Urinary bladder (tissue), 4 donors: ENCODE measurements at places on chromosomes 5 and 9.

DNA sequence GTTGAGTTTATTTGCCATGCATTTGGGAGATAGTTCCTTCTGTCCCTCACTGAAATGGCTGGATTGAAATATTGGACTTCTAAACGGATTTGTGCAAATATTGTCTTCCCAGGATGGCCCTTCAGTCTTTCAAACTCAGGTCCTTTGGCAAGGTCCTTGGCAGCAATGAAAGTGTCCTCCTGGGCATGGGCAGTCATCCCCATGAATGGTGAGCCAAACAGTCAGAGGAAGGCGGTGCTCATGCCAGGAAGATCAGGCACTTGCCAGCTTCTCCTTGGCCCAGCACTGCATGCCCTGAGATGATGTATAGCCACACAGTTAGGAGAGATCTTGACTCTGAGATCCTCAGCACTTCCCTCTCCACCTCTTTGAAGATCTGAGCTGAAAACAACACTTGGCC lies 221.4 kb upstream of the KLF4 start:
- no peak for DNase-seq

- no peak for DNase-seq
These were observed 31.9 kb downstream of the IPPK start for GRCh38 chr9:92637886-92638620.

DNA sequence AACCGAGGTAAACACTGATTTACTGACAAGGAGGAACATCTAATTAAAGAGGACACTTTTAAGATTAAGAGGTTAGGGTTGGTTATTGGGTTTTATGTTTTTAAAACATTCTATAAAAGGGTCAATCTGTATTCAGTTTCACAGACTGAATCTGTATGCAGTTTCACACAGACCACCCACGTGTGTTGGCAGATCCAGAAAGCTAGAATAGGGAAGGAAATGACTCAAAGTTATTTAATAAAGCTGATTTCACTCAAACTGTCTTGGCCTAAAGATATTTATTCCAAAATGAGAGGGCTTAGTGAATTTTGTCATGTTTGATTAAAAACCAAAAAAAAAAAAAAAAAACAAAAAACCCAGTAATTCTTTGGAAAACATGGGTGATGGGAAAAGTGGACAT lies 140.2 kb downstream of the SLC24A2 start:
- DNase-seq, result no peak

DNA sequence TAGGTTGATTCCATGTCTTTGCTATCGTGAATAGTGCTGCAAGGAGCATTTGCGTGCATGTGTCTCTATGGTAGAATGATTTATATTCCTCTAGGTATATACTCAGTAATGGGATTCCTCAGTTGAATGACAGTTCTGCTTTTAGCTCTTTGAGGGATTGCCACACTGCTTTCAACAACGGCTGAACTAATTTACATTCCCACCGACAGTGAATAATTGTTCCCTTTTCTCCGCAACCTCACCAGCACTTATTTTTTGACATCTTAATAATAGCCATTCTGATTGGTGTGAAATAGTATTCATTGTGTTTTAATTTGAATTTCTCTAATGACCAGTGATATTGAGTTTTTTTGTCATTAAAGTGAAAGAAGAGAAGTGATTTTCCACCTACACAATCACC lies 18.5 kb downstream of the IFNA5 start:
- no peak for DNase-seq

GRCh38 chr9:3629495-3629894 lies 103.7 kb upstream of the RFX3 start:
- DNase-seq, result no peak

- DNase-seq, result no peak
These were observed 164.4 kb upstream of the NR3C1 start for GRCh38 chr5:143567583-143568504.

DNA sequence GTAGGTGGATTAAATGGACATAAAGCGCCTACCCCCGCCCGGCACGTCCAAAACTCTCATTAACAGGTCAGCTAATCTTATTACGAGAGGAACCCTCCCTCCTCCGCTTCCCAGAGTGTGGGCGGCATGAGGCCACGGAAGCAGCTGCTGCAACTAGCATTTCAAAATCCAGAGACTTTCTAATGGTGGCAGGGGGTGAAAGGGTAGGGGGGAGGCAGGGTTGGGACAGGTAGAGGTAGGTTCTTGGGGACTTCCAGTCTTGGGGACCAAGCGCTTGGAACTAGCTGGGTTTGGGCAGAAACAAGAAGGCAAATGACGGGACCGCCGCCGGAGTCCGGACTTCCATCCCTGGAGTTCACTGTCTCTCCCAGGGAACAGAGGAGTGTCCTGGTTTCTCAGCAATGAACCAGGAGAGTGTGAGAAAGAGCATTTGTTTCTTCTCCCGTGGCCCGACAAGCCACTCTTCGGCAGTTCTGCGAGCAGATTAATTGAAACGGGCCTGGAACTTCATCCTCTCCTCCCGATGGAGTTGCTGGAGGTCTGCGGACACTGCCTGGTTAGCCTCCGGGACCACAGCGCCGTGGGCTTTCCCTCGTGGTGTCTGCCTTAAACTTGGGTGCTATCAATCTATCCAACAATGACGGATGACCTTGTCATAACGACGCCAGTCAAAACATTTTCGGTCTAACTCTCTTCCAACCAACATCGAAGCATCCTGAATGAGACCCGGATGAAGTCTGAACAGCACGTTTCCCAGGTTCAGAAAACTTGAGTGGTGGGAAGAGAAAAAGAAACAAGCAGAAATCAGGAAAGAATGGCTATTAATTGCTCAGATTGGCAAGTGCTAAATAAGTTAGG lies 1.6 kb upstream of the PRDM6 start:
- no peak for DNase-seq

DNA sequence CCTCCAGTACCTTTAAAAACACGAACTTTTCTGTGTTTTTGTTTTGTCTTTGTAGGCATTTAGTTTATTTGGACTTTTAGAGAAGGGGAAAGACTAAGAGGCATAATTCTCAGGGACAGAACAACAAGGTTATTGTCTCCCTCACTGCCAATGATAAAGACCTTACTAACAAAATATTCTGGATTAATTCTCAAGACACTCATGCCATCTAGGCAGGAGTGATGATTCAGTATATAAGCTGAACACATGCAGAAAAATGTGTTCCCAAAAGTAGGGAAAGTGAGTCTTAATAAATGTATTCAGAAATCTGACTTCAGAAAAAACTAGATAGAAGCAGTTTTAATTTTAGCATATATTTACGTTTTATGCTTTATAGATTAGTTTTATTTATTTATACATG lies 17.4 kb upstream of the ASPN start:
- no peak for DNase-seq

DNA sequence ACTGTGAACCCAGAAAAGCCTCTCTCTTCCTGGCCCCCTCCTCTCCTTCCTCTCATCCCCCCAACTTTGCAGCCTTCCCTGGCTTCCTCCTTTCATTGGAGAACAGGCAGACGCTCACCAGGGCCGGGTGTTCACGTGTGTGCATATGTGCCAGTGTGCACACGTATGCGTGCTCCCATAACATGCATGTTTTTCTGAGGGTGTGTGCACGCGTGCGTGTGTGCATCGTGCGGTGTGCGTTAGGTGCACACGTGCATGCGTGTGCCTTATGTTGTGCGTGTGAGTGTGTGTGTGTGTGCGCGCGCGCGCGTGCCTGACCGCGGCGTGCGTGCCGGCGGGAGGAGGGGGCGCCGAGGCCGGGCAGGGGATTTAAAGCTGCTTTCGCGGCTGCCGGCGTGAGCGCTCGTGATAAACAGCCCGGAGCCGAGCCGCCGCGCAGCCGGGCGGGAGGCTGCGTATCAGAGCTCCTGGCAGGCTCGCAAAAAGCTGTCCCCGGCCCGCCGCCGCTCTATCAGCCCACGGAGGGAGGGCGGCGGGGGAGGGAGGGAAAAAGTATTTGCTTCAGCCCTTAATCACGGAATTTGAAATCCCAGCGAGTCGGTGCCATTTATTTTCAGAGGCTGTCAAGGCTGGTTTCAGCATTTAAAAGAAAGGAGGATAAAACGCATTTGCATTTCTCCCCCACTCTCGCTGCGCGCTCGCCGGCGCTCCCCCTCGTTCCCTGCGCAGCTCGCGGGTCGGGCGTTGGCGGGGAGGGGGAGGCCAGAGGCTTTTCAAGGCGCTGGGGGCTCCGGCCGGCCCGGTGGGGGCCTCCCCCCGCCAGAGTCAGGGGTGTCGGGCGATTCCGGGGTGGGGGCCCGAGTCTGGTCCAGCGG lies 183.9 kb downstream of the C9orf50 start:
- no peak for DNase-seq

DNA sequence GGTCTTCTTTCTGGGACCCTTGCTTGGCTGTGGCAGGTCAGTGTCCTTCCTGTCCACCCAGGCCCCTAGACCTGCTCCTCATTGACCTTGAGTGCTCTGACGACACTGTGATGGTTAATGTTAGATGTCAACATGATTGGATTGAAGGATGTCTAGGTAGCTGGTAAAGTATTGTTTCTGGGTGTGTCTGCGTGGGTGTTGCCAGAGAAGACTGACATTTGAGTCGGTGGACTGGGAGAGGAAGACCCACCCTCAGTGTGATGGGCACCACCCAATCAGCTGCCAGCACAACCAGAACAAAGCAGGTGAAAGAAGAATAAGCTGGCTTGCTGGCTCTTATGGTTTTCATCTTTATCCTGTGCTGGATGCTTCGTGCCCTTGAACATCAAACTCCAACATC lies 74.5 kb downstream of the CFAP90 start:
- DNase-seq, result no peak

DNA sequence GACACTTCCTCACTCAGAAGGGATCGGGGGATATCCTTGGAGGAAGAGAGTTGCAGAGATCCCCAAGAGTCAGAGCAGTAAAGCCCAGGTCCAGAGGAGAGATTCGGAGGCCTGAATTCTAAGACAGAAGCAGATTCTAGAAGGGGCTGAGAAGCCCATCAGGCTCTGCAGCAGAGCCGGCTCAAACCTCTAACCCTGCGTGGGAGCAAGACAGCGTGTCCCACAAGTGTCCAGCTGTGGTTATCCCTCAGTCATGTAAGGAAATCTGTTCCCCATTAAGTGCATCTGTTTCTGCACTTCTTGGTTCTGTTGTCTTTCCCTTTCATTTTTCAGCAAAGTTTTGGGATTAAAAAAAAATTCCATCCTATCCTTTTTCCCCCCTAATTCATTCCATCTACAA lies 4.8 kb upstream of the DIAPH1 start:
- DNase-seq, result no peak

- DNase-seq, result no peak
These were observed 99.4 kb downstream of the LIX1 start for GRCh38 chr5:97042996-97043395.

- no peak for DNase-seq
These were observed 36.1 kb upstream of the CCNG1 start for GRCh38 chr5:163401271-163401670.

- DNase-seq, result no peak
These were observed 37.6 kb downstream of the ALG2 start for GRCh38 chr9:99184110-99184474.

DNA sequence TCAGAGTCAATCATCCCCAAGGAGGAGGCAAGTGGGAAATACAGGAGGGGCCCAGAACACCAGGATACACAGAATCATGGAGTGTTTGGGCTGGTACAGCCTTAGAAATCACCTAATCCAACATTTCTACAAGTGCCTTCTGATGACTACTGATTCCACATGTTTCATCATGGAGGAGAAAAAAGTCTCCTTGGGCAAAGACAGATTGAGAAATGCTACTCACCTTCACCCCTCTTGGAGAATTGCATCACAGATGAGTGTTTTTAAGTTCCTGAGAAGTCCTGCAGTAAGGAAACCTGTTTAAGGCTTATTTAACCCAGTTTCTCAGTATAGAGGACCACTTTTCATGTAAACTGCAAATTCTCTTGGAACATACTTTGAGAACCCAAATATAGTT lies 2.2 kb upstream of the SLIT3 start:
- no peak for DNase-seq

DNA sequence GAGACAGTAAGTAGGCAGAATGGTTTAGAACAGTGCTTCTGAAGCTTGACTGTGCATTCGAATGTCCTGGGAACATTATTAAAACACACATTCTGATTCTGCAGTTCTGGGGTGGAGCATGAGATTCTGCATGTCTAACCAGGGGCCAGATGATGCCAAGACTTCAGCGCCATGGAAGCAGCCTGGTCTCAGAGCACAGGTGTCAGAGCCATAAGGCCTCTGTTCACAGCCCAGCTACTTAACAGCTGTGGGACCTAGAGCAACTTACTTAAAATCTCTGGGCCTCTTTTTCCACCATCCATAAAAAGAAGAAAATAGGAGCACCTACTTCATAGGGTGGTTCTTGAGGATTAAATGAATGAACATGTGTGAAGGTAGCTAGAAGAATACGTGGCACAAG lies 84.0 kb downstream of the GNAQ start:
- no peak for DNase-seq

- no peak for DNase-seq
These were observed 107.4 kb downstream of the SCAMP1 start for GRCh38 chr5:78467752-78468357.

GRCh38 chr9:130906735-130907416 lies 10.3 kb upstream of the QRFP start:
- DNase-seq, result no peak

- DNase-seq, result no peak
These were observed 99.4 kb upstream of the ADAMTS16 start for GRCh38 chr5:5040712-5041111.

DNA sequence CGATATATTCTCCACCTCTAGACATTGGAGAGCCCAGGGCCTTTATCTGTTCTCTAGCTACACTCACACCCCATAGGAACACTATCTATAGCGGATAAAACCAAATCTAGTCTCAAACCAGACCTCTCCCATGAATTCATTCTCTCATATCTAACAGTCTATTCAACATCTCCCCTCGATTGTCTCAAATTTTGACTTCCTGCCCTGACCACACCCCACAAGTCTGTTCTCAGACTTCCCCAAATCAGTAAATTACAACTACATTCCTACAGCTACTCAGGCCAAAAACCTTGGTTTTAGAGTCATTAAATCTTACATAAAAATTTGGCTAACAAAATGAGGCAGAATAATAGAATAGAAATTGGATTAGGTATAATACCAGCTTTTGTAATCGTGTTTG lies 12.5 kb upstream of the SLC1A3 start:
- no peak for DNase-seq

- DNase-seq, result peak; percentile 15
These were observed 120.8 kb upstream of the SLC27A6 start for GRCh38 chr5:128844354-128844923.

- DNase-seq, result no peak
These were observed 577 bp upstream of the CCDC112 start for GRCh38 chr5:115297031-115297430.

- DNase-seq, result no peak
These were observed 33.8 kb downstream of the RCL1 start for GRCh38 chr9:4826417-4827166.

- no peak for DNase-seq
These were observed 28.7 kb upstream of the MYOT start for GRCh38 chr5:137838976-137839375.

GRCh38 chr9:70588381-70588780 lies 173.9 kb upstream of the KLF9 start:
- no peak for DNase-seq

- no peak for DNase-seq
These were observed 12.8 kb downstream of the C5orf63 start for GRCh38 chr5:127060470-127060985.
